ENCODE measurements at places on chromosomes 11 and 22.

- peak; percentile 46 for DNase-seq
These were observed 2.2 kb downstream of the MADD start for GRCh38 chr11:47271961-47272661.

- no peak for DNase-seq
These were observed 258.9 kb upstream of the B3GAT1 start for GRCh38 chr11:134670961-134671370.

DNA sequence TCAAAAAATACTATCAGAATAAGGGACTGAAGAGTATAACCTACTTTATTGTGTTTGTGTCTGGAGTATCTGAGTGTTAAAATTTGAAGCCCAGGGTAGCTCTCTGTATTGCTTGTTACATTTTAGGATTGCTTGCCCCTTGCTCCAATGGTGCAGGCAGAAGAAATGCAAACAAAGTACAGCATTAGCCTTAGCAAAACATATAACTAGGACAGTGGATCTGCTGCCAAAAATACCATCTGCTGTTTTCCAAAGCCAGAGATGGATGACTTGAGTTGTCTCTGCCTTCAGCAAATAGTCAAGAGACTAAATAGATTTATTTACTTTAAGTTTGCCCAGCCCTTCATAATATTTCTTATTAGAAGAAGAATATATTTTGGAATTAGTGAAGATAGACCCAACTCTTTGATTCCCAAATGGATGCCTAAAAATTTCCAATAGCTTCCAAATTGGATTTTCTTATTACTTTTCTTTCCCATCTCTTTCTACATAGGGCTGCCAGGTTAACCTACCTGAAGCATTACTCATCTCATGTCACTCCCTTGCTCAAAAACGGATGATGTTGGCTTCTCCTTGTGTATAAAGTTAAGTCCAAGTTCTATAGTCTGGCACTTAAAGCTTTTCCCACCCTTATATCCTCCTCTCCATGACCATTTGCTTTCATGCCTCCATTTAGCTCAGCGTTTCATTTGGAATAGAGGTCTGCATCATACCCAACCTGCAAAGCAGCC lies 66.3 kb downstream of the LDLRAD3 start:
- DNase-seq, result no peak

DNA sequence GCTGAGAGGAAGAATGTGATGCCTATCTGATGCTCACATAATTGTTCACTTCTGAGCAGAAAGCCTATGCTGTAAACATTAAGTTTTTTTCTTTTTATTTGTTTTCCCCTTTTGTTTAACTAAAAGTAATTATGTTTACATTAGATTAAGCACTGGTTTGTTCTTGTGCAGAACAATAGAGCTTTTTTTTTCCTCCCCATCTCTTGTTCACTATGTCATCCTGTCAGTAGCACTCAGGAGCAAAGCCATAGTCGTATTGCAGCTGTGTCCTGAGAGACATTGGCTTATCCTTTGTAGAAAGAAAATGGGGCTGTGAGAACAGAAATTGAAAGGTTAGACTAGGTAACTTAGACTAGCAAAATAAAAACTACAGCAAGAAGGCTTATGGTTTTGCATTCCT lies 301.8 kb upstream of the RAG2 start:
- DNase-seq, result no peak

- DNase-seq, result no peak
These were observed 41.0 kb downstream of the AHNAK start for GRCh38 chr11:62505440-62506091.

DNA sequence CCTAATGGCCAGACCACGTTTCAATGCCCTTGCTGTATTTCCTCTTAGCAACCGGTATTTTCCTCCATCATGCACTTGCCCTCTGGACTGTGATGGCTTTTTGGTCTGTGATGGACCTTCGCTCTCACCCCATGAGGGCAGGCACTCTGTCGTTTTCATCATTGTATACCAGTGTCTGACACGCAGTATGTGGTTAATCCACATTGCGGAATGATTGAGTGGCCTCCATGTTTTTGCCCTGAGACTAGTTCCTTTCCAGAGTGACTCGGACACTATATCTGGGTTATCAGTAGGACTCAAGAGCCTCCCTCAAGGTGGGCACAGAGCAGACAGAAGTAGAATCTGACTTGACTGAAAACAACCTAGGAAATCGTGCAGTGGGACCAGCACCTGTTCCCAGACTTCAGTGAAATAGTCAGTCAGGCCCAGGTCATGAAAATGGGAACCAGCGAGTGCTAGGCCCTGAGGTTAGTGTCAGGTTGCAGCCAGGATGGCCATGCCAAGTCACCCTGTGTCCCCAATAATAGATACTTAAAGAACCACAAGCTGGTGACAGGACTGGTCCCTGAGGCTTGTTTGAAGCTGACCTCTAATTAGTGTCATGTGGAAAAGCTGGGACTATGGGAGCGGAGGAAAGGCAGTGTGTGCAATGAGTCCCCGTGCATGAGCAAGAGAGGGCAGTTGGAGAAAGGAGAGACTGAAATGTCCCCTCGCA lies 464.7 kb downstream of the INSC start:
- no peak for DNase-seq

DNA sequence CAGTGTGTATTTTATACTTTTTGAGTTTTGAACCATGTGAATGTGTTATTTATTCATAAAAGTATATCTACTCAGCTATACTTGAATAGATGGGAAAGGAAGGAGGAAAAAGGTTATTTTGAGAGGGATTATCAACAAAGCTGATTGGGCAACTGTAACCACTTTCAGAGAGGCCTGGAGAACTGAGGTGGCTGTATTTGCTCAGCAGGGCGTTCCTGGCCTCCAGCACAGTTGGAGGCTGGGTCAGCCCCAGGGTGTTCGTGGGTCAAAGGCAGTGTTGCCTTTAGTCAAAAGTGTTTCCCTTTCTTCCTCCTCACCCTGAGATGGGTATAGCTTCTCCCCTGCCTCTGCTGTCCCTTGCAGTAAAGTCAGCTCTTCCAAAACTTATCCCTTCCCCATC lies 26.7 kb downstream of the ASCC2 start:
- no peak for DNase-seq

- DNase-seq, result no peak
These were observed 26.0 kb downstream of the LRRC32 start for GRCh38 chr11:76644591-76644990.

DNA sequence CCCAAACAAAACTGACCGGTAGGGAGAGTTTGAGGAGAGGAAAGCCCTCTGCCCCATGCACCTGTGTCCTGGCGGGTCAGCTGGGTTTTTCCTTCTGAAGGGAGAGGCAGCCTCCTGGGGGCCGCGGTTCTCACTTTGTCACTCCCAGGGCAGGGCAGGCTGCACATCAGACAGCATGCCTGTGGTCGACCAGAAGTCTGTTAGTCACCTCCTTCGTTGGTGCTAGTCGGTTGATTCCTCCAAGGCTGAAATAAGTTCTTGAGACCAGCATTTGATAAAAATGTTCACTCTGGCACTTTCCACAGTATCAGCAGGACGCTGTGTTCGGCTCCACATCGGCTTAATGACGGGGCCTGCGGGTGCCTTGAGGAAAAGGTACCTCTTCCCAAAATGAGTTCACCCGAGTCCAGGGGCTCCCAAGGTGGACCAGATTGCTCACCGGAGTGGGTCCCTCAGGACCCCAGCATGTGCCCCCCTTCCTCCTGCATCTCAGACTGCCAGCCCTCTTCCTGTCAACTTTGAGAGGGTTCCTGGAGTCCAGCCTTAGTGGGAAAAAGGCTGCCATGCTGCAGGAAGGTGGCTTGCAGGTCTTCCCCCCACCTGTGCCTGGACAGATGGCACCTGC lies 373.7 kb upstream of the B3GAT1 start:
- DNase-seq, result no peak

DNA sequence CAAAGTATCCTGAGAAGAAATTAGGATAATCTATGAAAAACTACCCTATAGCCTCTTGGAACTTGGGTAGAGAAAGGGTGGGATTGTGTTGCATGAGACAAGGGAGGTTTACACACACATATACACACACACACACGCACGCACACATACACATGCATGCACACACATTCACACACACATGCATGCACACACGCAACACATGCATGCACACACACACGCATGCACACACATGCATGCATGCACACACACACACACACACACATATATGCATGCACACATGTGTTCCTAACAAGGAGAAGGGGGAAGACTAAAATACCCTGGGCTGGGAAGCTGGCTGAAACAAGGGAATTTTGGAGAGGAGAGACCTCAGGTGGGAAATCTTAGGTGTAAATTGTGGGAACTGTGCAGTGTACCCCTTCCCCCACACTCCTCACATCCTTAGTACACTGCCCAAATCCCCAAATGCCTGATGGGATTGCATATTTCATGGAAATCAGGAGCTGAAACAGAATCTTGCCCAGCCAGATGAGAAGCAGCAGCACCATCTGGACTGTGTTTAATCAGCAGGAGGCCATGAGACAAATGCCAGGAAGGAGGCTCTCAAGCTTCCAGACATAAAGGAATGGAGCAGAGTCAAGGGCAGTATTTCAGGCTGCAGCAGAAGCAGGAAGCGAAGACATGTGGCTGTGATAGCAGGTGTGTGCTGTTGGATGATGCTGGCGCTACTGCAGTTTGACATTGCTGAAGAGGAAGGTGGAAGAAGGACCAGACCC lies 14.6 kb upstream of the POLD3 start:
- no peak for DNase-seq

- no peak for DNase-seq
These were observed 197.1 kb downstream of the CTTN start for GRCh38 chr11:70595452-70595851.

- no peak for DNase-seq
These were observed 101.1 kb downstream of the NELL1 start for GRCh38 chr11:20770414-20770946.

DNA sequence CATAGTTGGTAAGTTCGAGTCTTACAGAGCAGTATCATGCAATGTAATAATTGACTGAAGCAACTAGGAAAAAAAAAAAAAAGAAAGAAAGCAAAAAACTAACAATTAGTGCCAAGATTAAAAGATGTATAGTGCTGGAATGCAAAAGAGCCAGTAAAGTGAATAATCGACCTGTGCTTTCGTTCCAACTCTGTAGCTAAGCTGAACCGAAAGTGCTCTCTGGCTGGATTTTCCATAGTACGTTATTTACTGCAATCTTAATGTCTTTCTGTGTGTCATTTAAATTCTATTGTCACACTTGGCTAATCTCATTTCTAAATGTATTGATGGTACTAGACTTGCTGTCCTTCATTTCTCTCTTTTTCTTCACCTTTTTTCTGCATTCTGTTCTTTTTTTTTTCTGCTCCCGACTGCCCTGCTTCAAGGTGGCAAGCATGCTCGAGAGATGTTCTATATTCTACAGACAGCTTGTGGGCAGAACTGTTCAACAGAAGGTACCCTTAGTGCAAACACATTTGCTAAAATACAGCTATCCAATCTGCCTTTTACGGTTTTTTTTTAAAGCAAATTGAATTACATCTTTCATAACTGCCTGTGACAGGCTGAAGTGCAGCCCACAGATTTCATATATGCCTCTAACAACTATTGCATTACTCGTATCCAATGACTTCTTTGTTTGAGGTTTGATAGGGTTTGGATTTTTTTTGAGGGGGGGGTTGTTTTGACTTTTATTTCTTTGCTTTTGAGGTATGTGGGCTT lies 204.2 kb upstream of the MTNR1B start:
- DNase-seq, result no peak

DNA sequence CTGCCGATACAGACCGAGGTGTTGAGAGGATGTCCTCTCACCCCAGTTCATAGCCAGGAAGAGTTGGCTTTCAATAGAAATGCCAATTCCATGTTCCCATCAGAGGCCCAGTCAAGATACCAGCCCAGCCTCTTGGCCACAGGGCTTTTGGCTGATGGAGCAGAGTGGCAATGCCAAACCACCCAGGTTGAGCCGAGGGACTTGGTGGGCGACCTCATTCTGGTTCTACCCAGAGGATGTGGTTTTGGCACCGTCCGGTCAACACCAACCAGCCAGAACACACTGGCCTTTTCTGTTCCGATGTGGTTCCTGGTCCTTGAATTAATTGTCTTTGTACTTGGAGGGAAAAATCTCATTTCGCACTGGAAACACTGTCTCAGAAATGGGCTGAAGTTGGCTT lies 60.5 kb downstream of the COMMD9 start:
- no peak for DNase-seq

DNA sequence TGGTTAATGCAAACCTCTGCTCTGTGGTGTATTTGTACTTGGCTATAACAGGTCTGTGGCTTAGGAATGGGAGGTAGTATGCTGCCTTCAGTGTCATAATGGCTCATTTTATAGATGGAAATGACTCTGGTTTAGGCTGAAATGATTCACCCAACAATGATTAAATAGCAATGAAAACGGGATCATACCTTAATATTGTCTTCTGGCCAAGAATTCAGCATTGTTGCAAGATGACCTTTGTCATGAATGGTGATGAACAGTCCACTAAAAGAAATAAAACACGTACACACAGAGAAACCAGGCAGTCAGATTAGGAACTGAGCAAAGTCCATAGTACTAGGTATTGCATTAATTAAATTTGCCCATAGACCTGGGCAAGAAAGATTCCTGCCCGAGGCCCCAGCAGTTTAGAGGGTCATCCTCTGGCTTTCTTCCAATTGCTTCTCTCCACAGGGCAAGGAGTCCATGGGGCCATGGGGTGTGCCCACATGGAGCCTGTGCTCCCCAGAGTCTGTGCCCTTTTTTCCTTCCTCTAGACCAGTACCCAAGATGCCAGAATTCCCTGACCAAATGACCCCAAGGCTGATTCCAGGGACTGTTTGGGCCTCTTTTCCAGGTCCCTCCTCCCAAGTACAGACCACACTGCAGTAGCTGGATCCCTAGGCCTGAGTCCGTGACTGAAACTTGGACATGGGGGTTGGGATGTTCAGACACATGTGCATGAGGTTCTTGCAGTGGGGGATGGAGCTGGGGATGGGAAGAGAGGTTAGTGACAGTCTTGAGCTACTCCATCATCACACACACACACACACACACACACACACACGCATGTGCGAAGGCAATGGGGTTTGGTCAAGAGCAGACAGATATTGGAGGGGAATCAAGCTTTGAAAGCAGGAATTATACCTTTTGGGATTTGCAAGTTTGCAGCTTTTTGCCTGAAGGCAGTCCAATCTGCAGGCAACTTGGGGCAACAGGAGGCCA lies 134.2 kb downstream of the CCDC81 start:
- DNase-seq, result no peak

DNA sequence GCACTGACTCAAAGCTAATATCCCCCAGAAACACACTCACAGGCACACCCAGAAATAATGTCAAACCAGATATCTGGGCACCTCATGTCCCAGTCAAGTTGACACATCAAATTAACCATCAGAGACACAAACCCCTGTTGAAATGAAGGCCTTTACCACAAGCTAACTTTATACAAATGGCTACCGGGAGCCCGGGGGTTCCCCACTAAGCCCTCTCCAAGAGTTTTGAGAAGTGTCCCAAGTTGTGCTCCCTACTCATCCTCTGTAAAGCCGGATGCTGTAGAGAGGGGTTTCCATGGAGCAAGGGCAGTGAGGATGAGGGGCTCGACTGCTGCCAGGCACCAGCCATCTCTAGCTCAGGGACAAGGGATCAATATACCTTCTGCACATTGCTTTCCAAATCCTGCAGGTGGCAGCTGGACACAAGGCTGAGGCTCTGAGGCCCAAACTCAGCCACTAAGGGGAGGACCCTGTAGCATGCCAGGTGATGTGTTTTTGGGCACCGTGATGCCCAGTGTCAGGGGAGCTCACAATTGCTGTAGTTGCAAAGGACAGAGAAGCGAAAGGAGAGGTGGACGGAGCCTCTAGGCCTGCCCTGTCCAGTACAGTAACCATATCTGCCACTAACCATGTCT lies 145.7 kb downstream of the TTC17 start:
- peak; percentile 58 for DNase-seq
